NCI-H2081 treated with DMSO at 0.1 percent for 48 hours (cell line): ENCODE measurements at places on chromosomes 12 and 14.

GRCh38 chr12:11568155-11568761 is 81.2 kb upstream of the ETV6 start:
- DNase-seq: no peak

- no peak for DNase-seq
These were observed 123.8 kb downstream of the GCH1 start for GRCh38 chr14:54778618-54779345.

GRCh38 chr12:38906482-38907200 is 1.2 kb upstream of the CPNE8 start:
- DNase-seq: no peak

DNA sequence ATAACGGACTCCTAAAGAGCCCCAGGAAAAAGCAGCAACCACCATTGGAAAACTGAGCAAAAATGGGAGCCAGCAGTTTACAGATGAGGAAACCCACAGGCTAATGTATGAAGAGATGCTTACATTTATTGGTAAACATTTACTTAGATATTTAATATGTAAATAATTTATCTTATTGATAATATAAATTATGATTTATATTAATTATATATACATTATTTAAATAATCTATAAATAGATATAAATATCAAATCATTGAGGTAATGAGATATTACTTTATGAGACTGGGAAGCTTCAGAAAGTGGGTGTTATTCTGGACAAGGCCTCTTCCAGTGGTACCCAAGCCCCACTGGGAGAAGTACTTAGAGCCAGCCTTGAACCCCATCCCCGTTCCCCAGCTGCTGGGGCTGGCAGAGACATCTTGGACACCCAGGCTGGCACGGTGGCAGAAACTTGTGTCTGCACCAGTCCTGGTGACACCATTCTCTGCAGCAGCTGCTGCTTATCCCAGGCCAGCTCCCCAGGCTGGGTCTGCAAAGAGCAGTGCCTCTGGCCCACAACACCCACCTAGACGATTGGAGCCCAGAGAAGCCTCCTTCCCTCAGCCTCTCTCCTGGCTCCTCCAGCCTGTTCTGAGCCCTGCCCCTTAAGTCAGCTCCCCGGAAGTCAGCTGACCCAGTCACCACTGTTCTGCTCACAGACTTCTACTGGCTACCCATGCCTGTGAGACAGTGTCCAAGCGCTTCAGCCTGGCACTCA is 25.9 kb downstream of the ISCA2 start:
- no peak for DNase-seq

DNA sequence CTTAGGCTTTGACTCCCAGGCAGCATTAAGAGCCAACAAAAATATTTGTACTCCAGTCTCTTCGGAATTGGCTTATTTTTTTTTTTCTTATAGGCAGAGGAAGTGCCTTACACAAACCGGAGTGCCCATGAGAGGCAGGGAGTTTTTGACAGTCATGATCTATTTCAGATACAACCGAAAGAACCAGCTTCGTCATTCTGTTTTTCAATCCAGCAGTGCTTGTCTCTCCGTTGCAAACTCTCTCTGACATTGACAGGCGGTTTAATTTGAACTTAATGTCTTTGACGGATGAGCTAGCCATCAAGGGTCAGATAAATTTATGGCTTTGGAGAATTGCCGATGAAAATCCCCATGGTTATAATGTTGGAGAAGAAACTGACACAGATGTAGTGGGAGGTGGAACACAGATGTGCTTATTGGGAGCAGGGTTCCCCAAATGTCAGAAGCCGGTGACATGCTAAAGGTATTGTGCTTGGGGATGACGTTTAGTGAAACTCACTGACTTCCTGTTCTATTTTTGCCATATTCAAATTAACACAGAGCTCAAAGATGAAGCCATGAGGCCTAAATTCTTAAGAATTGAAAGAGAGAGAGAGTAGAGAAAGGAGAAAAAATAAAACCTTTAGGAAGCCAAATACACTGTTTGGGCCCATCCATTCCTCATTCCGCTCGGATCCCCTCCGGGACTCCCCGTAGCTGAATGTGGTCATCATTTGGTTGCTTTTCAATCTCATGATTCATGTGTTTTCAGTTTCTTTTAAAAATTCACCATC is 59.7 kb downstream of the PLXNC1 start:
- no peak for DNase-seq

GRCh38 chr12:90280564-90281058 is 572.0 kb upstream of the ATP2B1 start:
- no peak for DNase-seq

GRCh38 chr14:54935958-54936357 is 33.3 kb upstream of the GCH1 start:
- DNase-seq: no peak

DNA sequence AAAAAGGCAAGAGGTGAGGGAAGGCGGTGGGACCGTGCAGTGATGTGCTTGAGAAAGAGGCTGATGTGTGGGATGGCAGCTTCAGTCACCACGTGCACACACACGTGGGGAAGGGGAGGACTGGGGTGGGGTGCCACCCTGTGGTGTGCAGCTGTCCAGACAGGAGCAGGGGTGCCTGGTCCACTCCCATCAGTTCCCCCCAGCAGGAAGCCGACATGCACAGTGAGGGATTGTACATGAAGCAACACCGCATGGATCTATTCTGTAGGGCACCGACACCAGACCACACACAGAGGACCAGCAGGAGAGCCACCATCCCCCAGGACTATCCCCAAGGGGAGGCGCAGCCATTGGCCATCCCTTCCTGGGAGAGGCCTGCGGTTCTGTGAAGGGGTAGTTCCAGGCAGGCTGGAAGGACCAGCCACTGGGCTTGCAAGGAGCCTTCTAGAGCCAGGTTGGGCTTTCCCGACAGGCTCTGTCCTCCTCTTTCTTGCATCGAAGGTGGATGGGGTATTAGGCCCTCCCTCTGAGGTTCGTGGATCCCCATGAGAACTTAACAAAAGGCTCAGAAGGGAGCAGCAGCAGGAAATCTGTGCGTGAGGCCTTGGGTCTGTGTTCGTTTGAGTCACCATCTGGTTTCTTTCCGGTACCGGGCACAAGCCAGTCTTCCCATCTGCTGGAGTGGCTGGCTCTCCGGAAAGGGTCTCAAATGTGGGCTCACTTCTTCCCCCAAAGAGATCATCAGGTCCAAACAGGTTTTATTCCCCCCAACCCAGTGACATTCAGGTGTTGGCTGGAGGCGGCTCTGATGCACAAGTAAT is 59.8 kb downstream of the PLEKHG3 start:
- no peak for DNase-seq

- DNase-seq: no peak
These were observed 1.0 kb upstream of the ERC1 start for GRCh38 chr12:989751-990660.

- no peak for DNase-seq
These were observed 11.1 kb upstream of the TMTC1 start for GRCh38 chr12:29794862-29795261.

- no peak for DNase-seq
These were observed 116.1 kb upstream of the CPSF6 start for GRCh38 chr12:69123311-69123710.

- no peak for DNase-seq
These were observed 6.6 kb downstream of the PLBD1 start for GRCh38 chr12:14560904-14561574.

DNA sequence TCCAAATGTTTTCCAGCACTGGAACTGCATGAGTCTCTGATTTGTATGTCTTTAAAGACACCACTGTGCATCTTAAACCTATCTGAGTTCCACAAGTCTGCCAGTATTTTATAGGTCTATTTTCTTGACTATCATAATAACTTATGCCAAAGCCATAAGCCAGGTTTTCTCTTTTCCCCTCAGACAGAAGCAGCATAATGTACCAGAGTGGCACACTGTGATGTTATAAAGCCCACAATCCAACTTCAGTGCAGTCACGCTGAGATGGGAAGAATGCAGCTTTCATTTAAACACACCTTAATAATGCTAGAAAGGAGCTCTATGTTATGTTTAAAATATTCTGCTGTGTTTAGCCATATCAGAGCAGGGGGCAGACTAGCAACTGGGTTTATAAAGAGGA is 923.3 kb downstream of the DIO2 start:
- no peak for DNase-seq

- no peak for DNase-seq
These were observed 1.8 kb upstream of the KLHL42 start for GRCh38 chr12:27778206-27778605.

DNA sequence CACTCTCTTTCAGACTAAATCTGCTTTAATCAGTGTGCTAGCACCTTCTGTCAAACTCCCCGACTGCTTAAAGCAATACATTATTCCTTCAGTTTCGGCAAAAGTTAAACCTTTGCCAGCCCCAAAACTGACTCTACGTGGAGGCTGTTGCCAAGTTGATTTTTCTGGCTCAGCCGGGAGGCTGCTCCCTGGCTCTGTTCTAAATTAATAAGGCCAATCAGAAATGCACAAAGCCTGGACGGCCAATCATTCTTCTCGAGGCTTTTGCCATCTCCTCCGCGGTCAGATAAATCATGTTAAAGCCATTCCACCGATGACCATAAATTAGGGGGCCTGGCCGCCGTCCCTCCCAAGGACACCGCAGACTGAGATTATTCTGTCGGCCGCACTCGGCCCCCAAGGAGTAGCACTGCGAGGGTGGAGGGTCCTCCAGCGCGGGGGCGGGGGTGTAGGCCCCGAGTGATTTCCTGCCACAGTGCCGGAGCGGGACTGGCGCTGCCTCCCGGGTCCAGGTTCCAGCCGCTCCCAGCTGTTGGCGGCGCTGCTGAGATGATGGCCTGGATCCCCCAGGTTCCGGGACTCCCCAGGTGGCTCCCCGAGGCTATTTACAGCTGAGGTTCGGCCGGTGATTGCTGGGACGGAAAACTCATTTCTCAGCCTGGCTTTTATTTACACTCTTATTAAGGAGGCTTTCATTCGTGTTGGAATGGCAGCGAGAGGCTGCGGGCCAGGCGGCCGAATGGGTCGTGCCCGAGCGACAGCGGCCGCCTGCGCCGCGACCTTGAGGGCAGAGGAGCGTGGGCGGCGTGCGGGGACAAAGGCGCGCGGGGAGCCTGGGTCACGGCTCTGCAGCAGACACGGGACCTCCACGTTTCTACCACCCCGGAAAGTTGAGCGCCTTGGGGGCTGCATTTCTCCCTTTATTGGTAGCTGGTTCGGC is 165.1 kb downstream of the MON2 start:
- DNase-seq: peak; percentile 65

DNA sequence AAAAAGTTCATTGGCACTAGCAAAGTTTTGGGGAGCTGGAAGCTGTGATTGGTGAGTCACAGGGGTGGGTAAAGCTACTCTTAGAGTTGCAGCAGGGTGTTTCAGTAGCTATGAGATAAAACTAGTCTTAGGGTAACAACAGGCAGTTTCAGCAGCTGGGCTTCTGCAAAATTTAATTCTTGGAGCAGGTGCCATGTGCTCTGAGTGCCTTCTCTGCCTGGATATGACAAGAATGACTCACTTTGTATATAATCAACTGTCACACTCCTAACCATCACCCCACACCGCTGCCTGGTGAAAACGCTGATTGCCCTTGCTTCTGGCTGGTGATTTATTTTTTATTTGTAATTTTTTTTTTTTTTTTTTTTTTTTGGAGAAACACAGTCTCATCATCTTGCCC is 10.5 kb upstream of the PLBD2 start:
- DNase-seq: no peak

DNA sequence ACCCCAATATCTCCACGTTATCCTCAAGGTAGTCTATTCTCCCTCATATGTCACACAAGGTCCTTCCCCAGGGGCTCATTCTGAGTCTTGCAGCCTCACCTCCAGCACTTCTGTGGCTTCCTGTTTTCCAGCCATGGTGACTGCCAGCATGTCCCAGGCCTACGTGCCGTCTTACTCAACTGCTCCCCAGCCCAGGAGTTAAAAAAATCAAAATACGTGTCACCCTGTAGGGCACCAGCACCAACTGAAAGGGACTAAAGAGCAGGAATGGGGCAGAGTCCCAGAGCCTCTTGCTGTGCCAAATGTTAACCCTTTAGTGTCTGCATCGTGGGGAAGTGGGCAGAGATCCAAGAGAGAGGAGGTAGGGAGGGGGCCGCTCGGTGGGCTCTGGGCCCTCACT is 37.0 kb upstream of the MED13L start:
- no peak for DNase-seq

- DNase-seq: no peak
These were observed 161.6 kb upstream of the HIF1A start for GRCh38 chr14:61533513-61534255.

GRCh38 chr12:63301311-63301710 is 150.3 kb upstream of the AVPR1A start:
- DNase-seq: no peak

DNA sequence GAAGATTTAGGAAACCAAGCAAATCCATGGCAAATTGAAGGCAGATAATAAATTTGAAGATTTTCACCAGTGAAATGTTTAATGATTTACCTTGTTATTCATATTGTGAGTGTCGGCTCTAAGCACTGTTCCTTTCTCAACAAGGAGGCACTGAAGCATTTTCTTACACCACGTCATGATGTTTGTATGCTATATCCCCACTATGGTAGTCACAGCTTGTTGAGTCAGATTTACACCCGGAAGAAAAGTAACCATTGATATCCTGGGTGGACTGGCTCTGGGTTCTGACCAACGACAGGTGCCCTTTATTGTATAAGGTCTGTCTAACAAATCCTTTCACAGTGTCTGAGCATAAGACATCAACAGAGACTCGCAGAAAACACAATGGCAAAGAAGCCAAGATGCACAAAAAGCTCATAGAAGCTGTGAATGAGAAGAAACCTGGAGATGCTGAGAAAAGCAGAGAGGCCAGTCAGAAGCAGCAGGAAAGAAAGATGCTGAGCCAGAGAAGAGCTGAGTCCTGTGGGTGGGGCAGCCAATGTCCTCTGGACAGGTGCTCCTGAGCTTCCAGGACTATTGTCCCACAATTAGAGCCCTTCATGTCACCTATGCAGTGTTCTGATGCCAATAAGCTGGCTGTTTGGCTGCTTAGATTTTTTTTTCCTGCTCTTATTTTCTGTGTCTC is 49.7 kb upstream of the ARHGAP5 start:
- no peak for DNase-seq

DNA sequence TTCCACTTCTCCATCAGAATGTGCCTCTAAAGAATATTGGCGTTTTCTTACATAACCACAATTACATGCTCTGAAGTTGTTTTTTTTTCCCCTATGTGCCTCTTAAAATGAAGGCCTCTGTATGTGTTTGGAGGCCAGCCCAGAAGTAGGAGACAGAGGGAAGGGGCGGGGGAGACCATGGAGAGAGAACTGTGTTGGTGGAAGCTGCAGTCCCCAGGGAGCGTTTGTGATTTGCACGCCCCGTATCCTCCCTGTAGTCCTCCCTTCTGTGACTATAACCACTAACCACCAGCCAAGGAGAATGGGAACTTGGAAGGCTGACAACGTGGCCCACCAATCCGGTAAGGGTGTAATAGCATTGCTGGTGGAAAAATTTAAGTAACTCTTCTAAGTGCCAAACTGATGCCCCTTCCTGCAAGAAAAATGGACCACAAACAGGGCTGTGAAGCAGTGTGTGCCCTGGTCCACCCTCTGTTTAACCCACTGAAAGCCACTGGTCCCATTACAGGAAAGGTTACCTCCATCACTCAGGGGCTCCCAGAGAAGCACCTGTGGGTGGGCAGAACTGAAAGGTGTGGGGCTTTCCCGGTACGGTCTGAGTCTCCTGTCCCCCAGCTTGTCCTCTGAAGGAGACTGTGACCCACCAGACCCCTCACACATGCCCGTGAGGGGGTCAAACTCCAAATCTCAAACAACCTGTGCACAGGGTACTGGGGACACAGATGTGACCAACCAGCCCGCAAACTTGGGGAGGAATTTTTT is 36.8 kb downstream of the CCDC88C start:
- no peak for DNase-seq
